A673 (cell line): ENCODE measurements at places on chromosomes 3 and 15. TPM values are rescaled to one million over a fixed set of nuclear protein-coding genes. Genes with fewer than 3 reads are reported as not detected.

Gene MEIS2
- total RNA-seq: 9.3 and 11.7 TPM in 2 replicates

Gene GNAT1
- not detected in 2 replicates for total RNA-seq

Gene NTRK3
- total RNA-seq: not detected in 2 replicates

DNA sequence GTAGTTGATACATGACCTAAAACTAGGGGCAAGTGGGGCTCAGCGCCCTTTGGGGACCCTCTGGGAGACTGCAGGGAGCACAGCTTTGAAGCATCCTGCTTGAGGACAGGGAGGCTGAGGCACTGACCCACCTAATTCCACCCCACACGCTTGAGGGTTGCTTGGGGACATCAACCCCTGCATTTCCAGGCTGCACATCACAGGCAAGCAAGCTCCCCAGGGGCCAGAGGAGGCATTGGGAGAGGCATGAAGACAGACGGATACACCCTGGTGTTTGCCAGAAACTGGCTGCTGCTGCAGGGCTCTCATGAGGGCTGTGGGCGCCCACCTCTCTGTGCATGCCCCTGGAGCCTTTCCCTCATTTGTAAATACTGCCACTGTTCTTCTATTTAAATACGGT lies 99.3 kb downstream of the ABHD5 start:
- DNase-seq: no peak

DNA sequence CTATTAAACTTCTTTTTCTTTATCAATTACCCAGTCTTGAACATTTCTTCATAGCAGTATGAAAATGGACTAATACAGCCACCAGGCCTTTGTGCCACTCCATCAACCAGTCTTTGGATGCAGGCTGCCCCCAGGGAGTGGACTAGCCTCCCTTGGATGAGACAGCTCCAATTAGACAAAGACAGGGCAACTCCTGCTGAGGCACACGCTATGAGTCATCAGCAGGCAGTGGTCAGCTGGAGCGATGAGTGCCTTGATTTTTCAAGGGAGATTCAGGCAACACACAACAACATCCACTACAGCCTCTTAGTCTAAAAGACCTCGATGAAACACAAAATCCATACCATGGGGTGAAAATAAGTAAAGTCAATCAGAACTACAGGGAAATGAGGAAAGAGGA lies 160.1 kb downstream of the ARRDC4 start:
- DNase-seq: no peak

DNA sequence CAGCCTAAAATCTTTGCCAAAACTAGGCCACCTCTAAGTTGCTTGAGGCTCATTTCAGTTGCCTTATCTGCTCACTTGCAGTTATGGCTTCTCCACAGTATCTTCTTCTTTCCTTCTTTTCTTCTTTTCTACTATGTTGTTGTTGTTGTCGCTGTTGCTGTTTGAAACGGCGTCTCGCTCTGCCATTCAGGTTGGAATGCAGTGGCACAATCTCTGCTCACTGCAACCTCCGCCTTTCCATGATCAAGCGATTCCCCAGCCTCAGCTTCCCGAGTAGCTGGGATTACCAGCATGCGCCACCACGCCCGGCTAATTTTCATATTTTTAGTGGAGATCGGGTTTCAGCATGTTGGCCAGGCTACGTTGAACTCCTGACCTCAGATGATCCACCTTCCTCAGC lies 210.8 kb upstream of the NR2F2 start:
- no peak for DNase-seq

DNA sequence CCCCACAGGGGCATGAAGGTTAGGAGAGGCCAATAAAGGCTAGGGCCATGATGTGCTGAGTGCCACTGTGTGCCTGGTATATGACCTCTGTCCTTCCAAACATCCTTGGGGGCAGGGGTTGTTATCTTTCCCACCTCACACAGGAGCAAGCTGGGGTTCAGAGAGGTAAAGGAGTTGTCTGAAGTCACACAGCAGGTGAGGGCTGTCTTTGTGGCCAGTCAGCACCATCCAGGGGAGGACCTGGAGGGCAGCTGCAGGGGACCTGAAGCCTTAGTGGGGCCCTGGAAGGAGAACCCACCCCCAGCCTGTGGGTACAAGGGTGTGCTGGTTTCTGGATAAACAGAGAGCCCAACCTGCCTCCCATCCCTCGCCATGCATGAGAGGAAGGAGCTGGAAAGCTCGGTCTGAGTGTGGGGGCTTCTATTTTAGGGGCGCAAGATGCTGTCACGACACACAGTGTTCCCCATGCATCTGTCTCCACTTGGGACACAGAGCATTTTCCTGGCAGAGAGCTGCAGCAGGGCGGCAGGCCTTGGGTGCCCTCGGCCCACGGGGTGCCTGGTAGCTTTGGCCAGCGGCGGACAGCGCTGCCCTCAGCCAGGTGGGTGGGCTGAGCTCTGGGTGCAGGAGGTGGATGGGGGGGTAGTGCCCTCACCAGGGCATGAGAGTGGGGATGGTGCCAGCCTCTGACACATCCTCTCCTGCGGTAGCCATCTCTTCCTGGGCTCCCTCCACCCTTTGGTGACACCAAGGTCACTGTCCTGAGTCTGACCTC lies 14.7 kb downstream of the IQSEC1 start:
- no peak for DNase-seq
